ENCODE measurements at places on chromosomes 6 and 20.

DNA sequence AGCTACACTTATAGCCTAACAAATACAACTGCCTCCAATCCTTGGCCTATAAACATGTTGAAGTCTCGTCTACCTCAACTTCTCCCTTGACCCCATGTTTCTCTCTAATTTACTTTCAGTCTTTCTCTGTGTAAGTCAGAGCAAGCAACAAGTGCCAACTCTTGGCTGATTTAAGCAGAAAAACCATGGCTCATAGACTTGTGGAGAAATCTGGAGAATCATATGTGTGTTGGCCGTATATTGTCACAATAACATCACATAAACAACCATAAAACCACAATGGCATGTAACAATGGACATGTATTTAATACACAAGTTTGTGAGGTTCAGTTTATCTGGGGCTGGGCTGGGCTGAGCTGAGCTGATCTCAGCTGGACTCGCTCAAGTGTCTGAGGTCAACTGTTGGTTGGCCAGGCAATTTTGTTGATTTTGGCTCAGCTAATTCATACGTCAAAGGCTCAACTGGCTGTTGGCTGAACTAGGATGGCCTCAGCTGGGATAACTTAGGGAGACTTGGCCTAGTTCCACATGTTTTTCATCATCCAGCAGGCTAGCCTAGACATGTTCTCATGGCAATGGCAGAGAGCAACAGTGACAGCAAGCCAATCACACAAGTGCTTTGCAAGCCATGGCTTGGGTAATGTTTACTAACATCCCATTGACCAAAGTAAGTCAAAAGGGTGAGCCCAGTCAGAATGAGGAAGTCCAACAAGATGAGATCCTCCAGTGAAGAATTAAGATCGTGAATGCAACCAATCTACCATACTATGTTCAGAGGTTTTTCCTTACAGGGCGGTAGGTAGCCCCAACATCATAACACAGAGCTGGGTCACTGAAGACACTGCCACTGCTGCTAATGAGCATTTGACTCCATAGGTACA is 12.9 kb upstream of the TBC1D22B start:
- DNase-seq = peak; percentile 98

DNA sequence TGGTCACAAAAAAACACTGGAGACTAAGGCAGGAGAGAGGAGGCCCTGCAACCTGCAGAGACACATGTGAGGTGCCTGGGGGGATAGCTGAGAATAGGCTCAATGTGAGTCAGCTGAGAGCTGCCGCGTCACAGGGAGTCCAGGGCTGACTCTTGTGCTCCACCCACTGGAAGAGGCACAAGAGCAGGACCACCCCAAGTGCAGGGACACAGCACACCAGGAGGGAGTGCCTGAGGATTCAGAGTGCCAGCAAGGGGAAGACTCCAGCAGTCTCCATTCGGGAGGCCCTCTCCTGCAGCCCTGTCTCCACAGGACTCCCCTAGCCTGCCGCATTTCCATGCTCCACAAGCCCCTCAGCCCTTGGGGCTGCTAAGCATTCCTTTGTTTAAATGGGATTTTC is 105.5 kb downstream of the HUS1B start:
- peak; percentile 13 for DNase-seq

DNA sequence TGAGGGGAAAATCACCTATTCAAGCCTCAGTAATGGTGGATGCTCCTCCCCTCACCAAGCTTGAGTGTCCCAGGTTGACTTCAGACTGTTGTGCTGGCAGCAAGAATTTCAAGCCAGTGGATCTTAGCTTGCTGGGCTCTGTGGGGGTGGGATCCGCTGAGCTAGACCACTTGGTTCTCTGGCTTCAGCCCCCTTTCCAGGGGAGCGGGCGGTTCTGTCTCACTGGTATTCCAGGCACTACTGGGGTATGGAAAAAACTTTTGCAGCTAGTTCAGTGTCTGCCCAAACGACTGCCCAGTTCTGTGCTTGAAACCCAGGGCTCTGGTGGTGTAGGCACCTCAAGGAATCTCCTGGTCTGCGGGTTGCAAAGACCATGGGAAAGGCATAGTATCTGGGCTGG is 42.9 kb upstream of the UFL1 start:
- DNase-seq = no peak

GRCh38 chr20:11248011-11248409 is 574.2 kb upstream of the JAG1 start:
- DNase-seq = no peak

DNA sequence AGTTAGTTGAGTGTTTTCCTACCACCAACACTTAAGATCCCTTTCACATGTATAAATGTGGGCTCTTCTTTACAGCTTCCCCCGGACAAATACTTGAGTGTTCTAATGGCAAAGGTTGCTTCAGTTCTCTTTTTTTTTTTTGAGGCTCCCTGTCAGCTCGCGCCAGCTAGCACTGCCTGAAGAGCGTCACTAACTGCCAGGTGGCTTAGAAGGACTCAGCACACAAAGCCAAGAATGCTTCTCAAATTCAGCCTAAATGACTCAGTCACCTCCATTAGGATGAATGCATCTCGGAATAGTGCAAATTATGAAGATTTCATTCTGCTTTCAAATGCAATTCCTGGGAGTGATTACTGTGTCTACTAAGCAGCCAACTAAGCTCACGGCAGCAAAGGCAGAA is 150.7 kb upstream of the BTBD3 start:
- DNase-seq = no peak

DNA sequence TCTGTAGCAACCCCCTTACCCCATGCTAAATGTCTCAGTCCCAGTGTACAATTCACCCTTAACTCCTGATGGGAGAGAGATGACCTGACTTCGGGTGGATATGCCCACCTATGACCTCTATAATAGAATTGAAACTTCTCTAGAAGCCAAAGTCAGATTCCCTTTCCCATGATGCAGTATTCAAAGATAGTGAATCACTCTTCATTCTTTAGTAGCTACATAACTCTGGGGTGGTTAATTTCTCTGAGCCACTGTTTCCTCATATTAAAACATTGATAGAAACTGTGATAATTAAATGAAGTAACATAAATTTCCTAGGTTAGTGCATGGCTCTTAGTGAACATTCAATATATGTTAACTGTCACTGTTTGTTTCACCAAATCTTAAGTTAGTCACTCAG is 500.4 kb downstream of the COL12A1 start:
- no peak for DNase-seq

DNA sequence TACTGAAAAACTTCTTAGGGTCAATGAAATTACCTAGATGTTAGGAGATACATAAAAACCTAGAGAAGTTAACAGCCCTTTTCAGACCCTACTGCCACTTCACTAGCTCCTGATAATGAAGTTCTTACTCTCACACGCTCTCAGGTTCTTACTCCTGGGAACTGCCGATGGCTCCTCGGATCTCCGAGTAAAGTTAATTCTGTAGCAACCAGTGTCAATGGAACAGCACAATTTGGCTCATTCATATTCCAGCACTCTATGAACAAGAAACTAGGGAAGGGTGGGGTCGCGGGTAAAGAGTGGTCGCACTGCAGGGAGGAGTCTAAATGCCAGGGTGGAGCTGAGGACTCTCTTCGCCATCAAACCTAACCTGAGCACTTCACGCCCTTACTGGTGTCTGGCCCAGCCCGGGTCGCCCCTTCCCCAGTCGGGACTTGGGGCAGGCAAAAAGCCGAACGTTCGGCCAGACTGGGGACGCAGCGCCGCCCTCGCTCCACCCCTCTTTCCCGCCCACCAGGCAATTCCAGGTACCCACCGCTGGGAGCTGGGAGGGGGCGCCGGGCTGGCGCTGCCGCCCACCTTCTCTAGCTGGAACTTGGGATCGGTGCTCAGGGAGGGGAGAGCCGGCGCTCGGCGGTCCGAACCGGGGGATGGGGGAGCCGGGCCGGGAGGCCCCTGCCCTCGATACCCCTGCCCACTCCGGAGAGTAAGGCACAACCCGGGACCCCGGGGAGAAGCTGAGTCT is 744 bp downstream of the RAB23 start:
- peak; percentile 47 for DNase-seq

DNA sequence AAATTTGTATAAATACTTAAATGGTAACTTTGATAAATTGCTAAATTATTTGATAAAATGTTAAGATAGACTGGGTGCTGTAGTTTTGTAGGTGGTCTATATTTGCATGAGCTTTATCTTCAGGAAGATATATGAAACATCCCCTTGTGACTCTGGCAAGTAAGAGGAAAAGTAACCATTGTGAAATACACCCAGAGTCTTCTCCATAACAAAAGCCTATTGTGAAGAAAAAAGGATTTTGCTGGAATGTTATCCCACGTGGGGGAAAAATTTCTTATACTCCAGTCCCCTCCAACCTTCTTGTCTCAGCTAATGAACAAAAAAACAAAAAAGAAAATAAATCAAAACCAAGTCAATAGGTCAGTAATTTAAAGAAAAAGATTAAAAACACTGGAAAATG is 600.7 kb downstream of the HDGFL1 start:
- DNase-seq = no peak

- DNase-seq = no peak
Measured at GRCh38 chr6:115729036-115729435, 331.7 kb downstream of the FRK start.

GRCh38 chr6:75278474-75279077 is 6.0 kb downstream of the TMEM30A start:
- DNase-seq = no peak

GRCh38 chr6:84979541-84979940 is 215.1 kb upstream of the TBX18 start:
- DNase-seq = peak; percentile 58

GRCh38 chr6:82040405-82041221 is 206.9 kb downstream of the IBTK start:
- peak; percentile 18 for DNase-seq

DNA sequence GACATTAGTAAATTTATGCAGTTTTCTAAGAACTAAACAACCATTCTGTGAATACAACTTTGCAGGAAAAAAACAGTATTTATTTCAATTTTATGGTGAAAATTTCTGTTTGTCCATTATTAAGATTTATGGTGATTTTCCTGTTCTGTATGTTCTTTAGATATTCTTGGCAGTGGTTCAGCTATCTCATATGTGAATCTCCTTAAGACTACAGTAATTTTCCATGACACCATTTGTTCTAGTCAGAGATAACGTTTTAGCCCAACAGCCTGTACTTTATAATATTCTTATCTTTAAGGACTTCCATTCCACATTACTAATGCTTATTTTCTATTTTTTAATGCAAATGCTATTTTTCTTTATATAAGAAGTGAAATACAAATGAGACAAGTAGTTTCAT is 504.0 kb downstream of the RFPL4B start:
- DNase-seq = no peak

GRCh38 chr6:98877250-98877649 is 42.9 kb downstream of the POU3F2 start:
- no peak for DNase-seq

GRCh38 chr6:83152913-83153312 is 40.2 kb downstream of the PGM3 start:
- no peak for DNase-seq

DNA sequence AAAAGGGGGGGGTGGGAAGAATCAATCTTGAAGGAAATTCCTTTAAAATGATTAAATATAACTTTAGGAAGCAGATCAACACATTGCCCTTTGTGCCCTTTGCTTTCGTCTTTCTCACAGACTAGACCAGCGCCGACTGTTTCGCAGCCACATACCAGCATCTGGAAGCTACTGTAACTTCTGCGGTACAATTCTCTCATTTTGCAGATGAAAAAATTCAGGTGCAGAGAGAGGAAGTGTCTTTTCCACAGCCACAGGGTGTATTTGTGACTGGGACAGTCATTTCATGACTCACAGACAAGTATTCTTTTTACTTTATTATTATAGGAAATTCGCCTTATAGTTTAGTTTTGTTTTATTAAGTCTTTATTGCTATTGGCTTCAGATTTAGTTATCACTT is 84.2 kb downstream of the UST start:
- DNase-seq = no peak

DNA sequence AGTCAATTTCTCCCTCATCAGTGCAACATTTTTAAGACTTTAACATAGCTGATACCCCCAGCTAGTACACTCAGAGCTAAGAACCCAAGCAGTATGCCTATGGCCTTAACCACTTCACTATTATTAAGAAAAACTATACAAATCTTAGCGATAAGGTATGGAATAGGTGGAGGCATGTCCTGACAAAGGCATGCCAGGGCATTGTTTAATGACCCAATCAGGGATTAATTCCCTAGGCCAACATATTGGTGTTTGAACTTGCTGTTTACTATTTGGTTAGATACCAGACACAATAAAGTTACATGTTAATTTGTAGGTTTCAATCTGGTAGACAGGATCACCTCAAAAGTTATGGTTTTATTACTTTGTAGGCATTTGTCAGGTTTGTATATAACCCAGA is 93.1 kb downstream of the ARMC2 start:
- DNase-seq = no peak

DNA sequence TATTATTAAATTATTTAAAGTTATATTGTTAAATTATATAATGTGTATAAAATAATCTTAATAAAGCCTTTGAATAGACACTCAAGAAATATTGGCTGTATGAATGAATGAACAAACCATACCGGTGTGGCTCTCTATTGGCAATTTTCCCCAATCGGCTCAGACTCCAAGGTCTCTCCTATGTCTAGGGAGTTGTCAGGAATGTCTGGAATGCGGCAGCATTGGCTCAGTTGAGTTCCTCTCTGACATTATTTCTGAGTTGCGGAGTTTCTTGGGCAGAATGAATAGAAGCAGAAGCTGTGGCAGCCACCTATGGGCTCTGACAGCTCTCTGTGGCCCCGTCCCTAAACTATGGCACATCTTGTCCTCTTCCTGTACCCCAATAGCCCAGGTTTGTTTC is 111.0 kb downstream of the SOBP start:
- DNase-seq = peak; percentile 43

- DNase-seq = no peak
Measured at GRCh38 chr6:4268171-4268570, 132.8 kb upstream of the ECI2 start.

GRCh38 chr20:20261159-20261558 is 106.7 kb upstream of the INSM1 start:
- no peak for DNase-seq

DNA sequence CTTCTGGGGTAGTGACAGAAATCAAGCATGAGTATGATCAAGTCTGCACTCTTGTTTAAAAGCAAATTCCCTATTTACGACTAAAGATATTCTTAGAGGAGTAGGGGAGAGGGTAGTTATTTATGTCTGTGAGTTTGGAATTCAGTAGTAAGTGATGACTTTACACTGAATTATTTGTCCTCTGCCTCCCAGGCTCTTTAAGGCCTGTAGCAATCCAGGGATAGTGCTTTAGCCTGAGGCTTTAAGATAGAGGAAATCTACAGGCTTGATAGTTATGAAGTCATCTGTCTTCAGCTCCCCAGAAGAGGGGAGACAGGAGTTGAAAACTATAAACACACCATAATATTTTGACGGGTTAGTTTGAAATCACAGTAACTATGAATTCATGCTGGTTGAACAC is 664.5 kb downstream of the EPM2A start:
- no peak for DNase-seq

DNA sequence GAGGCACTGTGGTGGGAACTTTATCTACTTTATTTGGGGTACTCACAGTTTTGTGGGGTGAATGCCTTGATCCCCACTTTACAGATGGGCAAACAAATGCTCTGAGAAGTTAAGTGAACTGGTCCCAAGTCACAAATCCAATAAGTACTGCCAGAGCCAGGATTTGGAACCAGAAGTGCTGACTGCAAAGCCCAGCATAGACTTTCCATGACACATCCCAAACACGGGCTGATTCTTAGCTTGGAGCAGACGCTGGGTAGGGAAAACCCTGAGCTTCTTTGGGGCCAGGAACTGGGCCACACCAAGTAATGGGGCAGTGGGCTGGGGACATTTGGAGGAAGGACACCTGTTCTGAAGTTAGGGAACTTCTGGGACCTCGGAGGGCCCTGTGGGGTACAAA is 20.3 kb downstream of the RIN2 start:
- DNase-seq = no peak
